Inflammatory macrophage (primary cell): ENCODE measurements at places on chromosomes 5 and 9.

- no peak for DNase-seq
Measured at GRCh38 chr5:138455232-138455930, 9.9 kb upstream of the EGR1 start.

- no peak for DNase-seq
Measured at GRCh38 chr5:141135030-141135717, at the start of gene PCDHB5. PCDHB5 (plus strand) TSS chr5:141135206; CDS start chr5:141135435, 229 bp downstream.

DNA sequence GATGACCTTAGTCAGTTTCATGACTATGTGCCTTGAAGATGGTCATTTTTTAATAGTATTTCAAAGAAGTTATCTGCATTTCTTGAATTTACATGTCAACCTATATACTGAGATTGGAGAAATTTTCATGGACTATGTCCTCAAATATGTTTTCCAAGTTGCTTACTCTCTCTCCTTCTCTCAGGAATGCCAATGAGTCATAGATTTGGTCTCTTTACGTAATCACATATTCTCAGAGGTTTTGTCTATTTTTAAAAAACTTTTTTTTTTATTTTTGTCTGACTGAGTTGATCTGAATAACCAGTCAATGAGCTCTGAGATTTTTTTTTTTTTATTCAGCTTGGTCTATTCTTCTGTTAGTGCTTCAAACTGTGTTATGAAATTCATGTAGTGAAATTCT is 374.7 kb upstream of the GRIN3A start:
- no peak for DNase-seq

GRCh38 chr5:32777733-32778132 is 66.6 kb downstream of the NPR3 start:
- DNase-seq = no peak

GRCh38 chr5:57653636-57654290 is 171.2 kb upstream of the ACTBL2 start:
- no peak for DNase-seq

DNA sequence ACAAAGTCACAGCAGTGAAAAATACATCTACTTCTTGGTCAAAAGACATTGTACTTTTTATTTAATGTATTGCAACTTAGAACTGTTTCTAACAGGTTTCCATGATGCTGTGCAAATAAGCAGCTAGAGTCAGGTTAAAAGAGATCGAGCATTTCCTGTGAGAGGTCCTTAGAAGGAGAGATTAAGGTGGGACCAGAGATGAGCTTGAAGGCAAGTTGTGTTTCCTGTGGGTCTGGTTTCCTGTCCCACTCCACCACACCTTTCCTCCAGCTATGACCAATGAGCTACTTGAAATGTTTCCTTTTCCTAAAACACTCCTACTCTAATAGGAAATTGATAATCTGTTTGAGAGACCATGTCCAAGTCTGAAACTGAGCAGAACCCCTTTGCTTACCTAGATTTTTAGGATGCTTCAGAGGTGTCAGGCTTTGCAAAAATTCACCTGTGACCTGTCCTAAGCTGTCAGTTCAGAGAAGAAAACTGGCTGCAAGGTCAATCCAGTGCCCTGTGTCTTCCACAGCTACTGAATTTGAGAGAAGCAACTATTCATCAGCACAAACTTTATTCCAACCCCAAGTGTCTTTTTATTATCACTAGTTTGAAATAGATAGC is 13.1 kb upstream of the RLN1 start:
- DNase-seq = no peak

DNA sequence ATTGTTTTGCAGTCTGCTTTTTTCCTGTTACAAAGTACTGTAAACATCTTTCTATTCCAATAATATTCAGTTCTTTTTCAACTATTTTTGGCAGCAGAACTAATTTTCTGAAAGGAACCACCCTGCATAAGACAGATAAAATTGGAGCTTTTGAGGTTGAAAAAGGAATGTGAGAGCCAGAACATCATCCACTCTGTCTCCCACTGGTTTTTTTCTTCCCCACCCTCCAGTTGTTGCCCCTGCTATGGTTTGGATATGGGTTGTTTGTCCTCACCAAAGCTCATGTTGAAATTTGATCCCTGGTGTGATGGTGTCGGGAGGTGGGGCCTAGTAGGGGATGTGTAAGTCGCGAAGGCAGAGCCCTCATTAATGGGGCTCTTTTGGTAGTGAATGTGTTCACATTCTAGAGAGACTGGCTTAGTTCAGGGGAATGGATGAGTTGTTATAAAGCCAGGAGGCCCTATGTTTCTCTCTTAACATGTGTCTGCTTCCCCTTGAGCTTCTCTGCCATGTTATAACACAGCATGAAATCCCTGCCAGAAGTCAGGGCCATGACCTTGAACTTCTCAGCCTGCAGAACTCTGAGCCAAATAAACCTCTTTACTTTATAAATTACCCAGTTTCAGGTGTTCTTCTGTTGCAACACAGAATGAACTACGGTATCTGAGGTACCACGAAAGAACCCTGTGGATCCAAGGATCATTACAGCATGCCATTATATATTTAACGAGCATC is 34.8 kb upstream of the MAST4 start:
- no peak for DNase-seq
